ENCODE measurements at places on chromosomes 16 and 17. TPM values are rescaled to one million over a fixed set of nuclear protein-coding genes. Genes with fewer than 3 reads are reported as not detected.

- DNase-seq: no peak
Measured at GRCh38 chr16:12673466-12673865, 130.2 kb downstream of the CPPED1 start.

- peak; percentile 71 for DNase-seq
Measured at GRCh38 chr17:40303009-40303657, 5.8 kb upstream of the RARA start.

GRCh38 chr16:29807426-29808218, 1.3 kb downstream of the MAZ start:
- DNase-seq: peak; percentile 93

DNA sequence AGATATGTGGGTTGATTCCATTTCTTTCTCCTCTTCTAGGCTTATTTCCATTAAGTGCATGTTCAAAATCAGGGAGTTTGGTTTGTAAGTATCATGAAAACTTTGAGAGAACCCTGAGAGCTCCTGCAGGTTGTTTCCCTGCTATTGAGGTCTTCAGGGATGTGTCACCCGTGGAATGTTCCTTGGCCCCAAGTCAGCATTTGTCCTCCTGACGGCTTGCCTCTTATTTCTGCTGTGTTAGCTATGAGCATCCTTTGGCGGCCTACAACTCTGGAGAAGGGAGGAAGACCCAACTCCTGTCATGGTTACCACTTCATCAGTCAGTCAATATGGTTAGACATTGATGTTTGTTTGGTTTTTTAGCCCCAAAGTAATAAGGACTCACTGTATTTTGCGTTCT, 180.8 kb downstream of the FTO start:
- DNase-seq: no peak

- no peak for DNase-seq
Measured at GRCh38 chr17:6545291-6545690, 11.1 kb downstream of the PITPNM3 start.

Gene ODAD4
- total RNA-seq: 0.75 TPM

Gene RUNDC1
- 24.7 TPM for total RNA-seq

Gene CAPN15
- total RNA-seq: 60.1 TPM

Gene CDH3
- total RNA-seq: 17.4 TPM

Gene IRX5
- 0.42 TPM for total RNA-seq

Gene PRDM7
- not detected for total RNA-seq

Gene AOC2
- total RNA-seq: 3.6 TPM

Gene GPR142
- 0.52 TPM for total RNA-seq

All from ureter (tissue), 1 donor.